ENCODE measurements at places on chromosomes 1 and 21.

DNA sequence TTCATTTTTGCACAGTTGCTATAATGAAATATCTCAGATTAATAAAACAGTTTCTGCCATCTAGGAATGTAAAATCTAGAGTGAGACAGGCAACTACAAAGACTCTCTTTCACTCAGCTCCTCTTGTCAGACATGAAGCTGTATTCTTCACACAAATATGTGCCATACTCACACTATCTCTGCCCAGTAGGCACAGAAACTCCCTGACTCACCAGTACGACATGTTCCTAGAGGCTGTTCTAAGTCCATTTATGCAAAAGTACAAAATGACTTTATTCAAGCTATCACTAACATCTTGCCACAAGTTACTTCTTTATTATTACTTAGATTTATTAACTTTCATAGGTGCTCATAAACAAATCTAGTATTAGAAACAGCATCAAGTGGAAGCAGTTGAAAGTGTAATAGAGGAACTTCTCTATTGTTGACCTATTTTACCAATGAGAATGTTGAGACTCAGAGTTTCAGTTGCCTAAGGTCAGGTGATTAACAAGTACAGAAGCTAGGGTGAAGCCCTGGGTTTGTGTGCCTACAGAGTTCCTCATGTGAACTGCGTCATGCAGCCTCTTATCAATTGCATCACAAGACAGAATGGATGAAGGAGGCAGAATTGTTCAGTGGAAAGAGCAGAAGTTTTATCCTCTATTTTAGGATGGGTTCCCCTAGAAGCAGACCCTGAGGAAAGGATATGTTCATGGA lies 98.9 kb downstream of the RGS2 start:
- no peak for DNase-seq

GRCh38 chr1:201938440-201939035 lies 7.8 kb downstream of the LMOD1 start:
- DNase-seq, result no peak

DNA sequence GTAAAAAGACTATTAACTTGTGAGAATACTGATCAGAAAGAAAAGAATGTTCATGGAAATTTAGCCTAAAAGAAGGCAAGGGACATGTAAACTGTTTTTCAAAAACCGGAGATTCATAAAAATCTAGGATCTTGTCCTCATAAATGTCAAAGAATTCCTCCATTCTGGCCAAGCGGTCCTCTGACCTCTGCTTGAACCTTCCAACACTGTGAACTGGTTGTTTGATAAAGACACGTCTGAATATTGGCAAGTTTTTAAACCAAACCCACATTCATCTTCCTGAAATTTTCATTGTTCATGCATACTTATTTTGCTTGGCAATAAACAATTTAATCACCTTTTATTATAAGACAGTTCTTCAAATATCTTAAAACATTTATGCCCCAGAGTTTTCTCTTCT lies 19.8 kb downstream of the ASPM start:
- no peak for DNase-seq

DNA sequence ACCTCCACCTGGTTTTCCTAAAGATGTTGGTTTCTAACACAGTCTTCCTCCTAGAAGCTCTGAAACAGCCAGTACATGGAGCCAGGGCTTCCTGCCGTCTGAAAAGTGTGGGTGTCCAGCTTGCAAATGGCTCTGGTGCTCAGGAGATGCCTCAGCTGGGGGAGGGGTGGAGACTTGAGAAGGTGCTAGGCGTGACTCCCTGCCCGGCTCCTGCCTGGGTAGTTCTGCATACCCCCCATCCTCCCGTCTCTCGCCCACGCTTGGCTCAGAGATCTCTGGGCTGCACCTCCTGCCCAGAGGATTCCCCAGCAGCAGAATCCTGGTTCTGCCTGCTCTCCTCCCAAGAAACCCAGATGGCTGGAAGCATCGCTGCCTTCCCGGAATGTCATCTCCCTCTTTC lies 16.9 kb downstream of the STUM start:
- no peak for DNase-seq

- DNase-seq, result no peak
These were observed 21.6 kb upstream of the TRABD2B start for GRCh38 chr1:48018799-48019198.

GRCh38 chr21:27812279-27812678 lies 845.4 kb upstream of the ADAMTS5 start:
- DNase-seq, result no peak

DNA sequence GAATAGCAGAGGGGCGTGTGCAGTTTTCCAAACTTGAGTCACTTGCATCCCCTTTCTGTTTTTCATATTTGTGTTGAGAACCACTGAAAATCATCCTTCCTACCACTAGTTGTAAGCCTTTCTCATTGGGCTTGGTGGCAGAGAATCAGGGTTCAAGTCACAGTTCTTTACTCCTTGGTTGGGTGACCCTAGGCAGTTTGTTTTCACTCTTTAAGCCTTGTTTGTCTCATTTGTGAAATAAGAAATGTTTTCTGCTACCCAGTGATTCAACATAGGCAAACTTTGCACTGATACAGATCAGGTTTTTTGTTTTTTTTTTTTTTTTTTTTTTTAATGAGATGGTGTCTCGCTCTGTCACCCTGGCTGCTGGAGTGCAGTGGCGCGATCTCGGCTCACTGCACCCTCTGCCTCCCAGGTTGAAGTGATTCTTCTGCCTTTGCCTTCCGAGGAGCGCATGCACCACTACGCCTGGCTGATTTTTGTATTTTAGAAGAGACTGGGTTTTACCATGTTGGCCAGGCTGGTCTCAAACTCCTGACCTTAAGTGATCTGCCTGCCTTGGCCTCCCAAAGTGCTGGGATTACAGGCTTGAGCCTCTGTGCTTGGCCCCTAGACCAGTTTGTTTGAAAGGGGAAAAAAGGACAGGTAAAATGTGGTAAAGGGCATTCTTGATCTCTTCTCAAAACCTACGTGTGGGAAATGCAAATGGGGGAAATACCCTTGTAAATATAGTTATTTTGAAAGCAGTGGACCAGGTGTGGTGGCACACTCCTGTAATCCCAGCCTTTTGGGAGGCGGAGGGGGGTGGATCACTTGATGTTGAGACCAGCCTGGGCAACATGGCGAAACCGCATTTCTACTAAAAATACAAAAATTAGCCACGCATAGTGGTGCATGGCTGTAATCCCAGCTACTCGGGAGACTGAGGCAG lies 3.2 kb downstream of the CLIC4 start:
- no peak for DNase-seq

DNA sequence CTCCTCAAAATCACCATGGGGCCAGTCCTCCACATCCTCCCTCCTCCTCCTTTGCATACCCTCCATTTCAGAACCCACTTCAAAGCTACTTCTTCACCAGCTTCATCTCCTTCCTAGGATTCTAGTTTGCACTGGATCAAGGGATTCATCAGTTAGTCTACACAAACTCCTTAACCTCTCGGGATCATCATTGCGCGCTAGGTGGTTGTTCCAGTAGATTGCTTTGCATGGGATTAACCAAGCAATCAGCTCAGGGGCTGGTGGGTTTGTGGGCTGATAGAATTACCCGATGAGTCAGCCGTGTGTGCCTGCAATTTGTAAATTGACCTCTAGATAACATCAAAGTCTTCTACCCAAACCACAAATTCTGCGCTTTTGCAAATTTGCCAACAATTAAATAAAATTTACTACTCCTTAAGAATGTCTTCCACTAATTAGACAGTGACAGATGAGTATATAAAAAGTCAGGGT lies 7.7 kb downstream of the KANK4 start:
- no peak for DNase-seq

GRCh38 chr1:39927538-39927937 lies 25.8 kb upstream of the MYCL start:
- no peak for DNase-seq

GRCh38 chr21:29208682-29209059 lies 78.2 kb downstream of the MAP3K7CL start:
- no peak for DNase-seq

DNA sequence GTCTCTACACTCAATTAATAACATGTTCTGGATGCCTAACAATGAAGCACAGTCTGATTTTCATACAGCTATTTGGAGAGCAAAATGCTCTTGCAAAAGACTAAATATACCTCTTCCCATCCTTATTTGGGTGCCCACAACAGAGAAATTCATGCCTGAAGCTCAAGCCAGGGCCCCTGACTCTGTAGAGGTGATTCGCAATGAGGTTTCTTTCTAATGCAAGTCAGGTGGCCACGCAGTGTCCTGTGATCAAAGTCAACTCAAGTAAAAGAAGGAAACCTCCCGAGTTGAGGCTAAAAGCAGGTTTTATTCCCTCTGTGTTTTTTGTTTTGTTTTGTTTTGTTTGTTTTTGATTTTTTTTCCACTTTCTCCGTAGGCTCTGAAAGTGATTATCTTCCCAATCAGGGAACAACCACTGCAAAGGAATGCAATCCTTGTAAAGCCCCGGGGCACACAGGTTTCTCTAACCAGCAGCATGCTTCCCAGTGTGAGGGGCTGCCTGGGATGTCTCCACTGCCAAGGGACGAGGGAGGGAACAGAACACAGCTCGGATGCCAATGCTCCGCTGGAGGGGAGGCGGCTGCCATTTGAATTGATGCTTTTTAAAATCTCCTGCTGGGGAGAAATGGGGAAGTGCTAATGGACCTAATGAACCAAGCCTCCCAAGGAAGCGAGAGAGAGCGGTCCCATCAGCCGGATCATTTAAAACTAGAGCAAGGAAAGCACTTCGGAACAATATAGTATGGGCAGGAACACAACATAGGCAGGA lies 73.8 kb upstream of the SSX2IP start:
- DNase-seq, result no peak

DNA sequence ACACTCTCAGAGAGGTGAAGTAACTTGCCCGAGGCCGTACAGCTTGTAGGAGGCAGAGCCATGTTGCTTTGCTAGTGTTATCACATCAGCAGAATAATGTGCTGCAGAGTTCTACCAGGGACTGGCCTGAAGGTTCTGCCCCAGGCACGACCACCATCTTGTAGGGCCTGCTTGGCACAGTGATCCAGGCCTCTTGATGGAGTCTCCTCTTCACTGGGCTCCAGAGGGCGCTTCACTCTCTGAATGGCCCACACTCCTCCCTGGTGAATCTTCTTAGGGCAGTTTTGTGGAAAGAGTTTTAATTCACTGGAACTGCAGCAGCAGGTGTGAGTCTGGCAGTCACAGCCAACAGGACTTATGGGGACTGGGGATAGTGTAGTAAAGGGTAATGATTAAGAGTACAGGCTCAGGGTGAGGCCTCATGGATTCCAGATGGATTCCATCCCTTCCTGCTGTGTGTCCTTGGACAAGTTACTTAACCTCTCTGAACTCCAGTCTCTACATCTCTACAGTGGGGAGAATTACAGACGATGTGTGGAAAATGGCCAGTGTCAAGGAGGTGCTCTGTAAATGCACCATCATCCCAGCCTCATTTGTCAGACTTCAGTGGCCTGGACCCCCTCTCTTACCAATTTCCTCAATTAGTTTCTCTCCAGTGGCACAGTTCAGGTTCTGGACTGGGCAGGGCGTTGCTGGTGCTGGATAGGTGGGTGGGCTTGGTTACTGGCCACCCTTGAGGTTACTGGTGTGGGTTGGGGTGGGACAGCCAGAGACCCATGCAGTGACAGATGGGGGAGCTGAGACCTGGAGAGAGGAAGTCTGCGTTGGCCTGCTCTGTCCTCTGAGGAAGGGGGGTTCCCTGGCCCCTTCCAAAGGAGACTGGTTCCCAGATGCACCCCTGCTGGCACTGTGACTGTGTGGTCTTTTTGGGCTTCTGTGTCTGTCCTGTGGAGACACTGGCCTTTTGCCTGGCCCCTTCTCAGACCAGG lies 45.9 kb upstream of the CSF3R start:
- DNase-seq, result no peak

DNA sequence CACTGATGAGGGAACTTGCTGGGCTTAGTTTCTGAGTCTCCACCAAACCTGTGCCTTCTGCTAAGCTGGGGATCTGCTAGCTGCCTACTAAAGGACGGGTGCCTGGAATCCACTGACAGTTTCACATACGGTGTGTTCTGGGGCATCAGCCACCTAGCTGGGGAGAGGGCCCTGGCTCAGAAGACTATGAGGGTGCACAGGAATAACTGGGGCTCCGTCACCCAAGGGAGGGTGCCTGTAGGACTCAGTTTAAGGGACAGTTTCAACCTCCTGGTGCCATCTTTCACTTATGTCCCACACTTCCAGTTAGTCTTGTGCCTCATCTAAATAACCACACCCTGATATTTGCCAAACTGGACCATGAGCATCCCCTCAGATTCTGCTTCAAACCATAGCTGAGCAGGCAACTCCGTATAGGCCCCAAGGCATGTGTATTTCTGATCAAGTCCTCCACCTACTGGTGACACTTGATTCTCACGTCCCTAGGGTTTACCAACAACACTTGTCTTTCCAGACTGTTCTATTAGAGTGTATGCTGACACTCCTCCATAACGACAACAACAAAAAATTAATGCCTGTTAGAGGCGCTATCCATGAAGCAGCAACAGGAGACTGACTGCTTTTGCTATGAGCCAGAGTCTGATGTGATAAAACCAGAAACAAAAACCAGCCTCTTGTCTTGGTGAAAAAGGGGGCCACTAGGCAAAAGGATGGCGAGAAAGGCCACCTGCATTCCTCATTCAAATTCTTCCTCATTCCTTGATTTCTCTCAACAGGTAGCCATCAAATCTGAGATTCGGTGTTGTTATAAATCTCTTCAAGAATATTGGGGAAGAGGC lies 55.0 kb upstream of the PAXBP1 start:
- DNase-seq, result peak; percentile 39

- DNase-seq, result peak; percentile 56
These were observed 36.9 kb downstream of the UMODL1 start for GRCh38 chr21:42107881-42108553.

DNA sequence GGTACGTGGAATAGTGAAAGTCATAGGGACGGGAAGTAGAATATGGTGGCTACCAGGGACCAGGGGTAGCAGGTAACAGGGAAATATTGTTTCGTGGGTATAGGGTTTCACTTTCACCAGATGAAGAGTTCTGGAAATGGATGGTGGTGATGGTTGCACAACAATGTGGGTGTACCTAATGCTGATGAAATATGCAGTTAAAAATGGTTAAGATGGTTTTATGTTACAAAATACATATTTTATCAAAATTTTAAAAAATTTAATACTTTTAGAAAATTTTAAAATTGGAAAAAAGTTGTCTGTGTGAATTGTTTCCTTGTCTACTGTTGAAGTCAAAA lies 55.5 kb upstream of the TLR5 start:
- no peak for DNase-seq

DNA sequence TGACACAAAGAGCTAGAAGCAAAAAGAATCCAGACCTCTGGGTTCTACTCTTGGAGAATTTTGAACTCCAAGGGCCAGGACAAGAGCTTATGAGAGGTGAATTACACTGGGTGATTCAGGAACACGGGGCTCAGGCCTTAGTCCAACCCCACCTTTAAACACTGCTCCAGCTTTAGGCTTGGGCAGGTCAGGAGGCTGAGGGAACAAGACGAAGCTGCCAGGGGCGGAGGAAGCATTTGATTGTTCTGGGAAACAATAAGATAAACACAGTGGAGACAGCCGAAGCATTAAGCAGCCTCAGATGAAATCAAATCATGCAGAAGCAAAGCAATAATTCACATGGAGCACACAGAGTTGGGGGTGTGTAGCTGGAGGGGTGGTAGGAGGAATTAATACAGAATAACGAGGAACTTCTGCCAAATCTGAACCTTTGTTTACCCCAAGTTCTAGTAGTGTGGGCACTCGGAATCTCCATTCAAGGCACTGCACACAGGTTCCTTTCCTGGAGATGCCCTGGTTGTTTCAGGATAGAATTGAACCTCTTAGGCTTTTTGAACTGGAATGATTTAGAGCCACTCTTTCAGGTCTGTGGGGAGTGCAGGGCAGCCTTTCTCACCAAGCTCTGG lies 93.2 kb downstream of the PLXNA2 start:
- no peak for DNase-seq

All from thymus (tissue), 14 donors.